EL (cell line): ENCODE measurements at places on chromosomes 6 and 20.

DNA sequence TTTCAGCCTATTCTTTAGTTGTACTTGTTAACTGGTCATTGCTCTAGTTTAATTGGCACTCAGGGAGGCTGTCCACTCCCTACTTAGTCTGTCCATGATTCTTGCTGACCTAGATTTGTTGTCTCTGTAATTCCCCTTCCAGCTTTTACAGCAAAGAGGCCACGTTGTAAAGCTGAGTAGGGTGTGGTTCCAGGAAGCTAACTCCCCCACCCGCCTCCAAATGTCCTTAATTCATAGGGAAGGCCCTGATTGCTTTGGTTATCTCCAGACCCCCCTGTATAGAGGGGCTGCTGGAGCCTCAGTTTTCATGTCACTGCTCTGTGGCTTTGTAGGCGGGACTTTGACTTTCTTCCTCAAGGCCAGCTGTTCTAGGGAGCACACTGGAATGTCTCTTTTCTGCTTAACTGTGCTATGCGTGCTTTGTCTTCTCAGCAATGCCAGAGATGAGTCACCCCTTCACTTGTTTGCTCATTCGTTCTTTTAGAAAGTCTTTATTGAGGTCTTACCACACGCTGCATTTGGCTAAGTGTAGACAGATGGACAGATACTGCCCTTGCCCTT is 175.1 kb upstream of the JAG1 start:
- DNase-seq, result peak; percentile 93

DNA sequence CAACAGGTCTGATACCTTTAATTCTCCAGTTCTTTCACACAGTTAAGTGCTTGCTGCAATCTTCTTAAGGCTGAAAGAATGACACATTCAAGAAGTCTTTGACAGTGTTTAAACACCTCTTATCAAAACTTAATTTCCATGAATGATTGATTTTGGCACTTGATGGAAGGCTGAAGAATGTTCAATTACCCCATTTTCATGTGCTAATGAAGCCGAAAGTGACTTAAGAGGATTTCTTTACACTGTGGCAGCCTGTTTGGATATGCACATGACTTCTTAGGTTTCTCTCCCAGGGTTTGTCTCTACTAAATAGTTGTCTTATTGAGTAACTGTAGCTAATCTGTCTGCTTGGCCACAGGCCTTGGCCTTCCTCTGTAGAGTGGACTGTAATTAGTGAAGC is 81.1 kb upstream of the PRDM1 start:
- DNase-seq, result no peak

DNA sequence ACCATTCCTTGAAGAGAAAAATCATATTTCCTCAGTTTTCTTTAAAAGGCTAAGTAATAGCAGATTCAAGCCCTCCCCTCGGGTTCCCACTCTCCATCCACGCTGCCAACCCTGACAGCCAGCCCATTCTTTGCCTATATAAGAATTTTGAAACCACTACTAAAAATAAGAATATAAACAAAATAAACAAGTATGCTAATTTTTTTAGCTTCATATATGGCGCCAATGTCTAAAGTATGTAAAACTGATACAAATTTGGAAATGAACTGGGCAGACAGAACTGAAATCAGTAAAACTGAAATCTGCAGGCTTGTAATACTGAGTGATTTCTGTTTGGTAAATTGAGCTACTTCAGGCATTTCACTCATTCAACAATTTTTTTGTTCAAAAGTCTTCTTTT is 19.0 kb downstream of the ELOVL2 start:
- no peak for DNase-seq

GRCh38 chr6:69795469-69796072 is 1.2 kb downstream of the LMBRD1 start:
- DNase-seq, result no peak

DNA sequence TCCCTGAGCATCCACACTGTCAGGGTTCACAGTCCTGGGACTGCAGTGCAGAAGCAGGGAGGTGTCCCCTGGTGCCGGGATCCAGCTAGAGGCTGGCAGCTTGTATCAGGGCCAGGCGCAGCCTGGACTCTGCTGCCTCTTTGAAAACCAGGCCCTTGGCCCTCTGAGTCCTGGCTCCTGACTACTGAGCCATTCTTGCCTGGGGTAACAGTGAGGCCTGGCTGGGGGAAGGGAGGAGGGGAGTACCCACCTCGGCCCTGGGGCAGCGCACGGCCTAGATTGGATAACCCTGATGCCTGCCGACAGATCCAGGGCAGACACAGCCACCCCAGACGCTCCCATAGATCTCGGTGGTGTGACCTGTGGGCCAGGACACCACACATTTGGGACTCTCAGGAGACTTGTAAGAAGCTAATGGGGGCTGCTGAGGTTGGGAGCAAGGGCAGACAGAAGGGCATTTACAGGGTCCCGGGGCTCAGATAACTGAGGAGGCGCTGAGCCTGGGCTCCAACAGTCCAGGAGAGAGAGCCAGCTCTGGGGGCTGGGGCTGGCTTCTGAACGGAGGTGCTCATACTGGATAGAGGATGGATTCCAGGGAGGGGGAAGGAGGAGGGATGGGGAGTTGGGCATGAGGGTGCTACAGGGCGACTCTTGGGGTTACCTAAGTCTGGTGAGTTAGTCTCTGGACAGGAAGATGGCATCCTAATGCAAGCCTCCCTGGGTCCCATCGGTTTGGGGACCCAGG is 30.5 kb downstream of the SPDEF start:
- no peak for DNase-seq

- no peak for DNase-seq
Observed at GRCh38 chr6:149013586-149014344, 266.9 kb downstream of the UST start.

- DNase-seq, result no peak
Observed at GRCh38 chr6:124040655-124041054, 237.0 kb downstream of the NKAIN2 start.

DNA sequence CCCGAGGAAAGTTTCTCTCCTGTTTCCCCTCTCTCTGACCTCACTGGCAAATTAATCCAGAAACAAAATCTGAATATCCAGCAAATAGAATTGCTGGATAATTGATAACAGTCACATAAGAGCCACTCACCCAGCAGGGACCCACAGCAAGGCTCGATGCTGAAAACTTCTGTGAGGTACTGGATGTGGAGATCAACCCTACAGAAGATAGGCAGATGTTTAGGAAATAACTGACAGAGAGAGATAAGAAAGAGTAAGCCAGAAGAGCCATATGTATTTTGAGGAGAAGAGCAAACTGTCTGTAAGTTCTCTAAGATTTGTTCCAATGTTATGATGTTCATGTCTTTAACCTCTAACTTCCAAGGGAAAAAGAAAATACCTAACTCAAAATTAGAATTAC is 59.7 kb downstream of the PKHD1 start:
- DNase-seq, result no peak

DNA sequence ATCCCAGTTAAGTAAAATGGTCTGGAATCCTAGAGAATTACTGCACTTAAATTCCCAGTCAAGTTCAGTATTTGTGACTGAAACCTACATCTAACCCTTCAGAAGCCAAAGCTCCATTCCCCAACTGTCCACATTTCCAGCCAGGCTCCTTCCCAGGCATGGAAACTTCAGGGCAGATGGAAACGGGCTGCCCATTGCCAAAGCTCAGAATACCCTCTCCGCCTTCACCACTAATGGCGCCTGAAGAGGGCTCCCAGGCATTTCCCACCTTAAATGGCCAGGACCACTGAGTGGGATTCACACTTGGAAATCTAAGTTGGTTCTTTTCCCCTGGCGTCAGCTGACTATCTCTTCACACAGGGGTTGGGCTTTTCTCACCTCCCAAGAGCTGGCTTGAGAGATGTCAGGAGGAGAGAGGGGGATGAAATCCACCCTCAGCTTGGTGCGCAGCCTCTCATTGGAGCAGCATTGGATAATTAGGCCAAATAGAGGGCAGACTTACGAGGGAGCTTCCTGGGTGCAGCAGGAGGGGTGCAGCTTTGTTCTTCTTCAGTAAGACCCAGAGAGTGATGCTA is 82.9 kb downstream of the ANKRD60 start:
- DNase-seq, result no peak

GRCh38 chr6:2862712-2863181 is 21.1 kb upstream of the SERPINB1 start:
- no peak for DNase-seq

GRCh38 chr6:110020888-110021287 is 42.8 kb downstream of the GPR6 start:
- no peak for DNase-seq

- DNase-seq, result no peak
Observed at GRCh38 chr6:149130508-149130907, 187.0 kb upstream of the TAB2 start.

GRCh38 chr6:108883172-108883571 is 35.0 kb downstream of the ARMC2 start:
- no peak for DNase-seq

DNA sequence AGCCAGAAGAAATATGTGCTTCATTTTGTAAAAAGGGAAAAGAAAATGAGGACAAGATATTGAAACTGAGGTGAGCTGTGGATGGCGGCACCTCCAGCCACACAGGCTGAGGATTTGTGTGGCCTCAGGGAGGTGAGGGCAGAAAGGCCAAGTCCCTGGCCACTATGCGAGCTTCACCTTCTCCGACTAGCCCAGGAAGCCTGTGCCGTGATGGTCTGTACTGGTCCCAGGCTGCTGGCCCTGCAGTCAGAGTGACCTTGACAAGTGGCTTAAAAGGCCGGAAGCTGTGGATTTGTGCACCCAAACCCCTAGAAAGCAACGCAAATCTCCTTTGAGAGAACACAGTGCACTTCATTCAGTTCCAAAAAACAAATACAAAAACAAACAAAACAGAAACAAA is 48.1 kb downstream of the WDR27 start:
- DNase-seq, result no peak

- no peak for DNase-seq
Observed at GRCh38 chr6:135096403-135097130, 41.9 kb upstream of the HBS1L start.

GRCh38 chr6:28947067-28947765 is 23.4 kb upstream of the TRIM27 start:
- no peak for DNase-seq

DNA sequence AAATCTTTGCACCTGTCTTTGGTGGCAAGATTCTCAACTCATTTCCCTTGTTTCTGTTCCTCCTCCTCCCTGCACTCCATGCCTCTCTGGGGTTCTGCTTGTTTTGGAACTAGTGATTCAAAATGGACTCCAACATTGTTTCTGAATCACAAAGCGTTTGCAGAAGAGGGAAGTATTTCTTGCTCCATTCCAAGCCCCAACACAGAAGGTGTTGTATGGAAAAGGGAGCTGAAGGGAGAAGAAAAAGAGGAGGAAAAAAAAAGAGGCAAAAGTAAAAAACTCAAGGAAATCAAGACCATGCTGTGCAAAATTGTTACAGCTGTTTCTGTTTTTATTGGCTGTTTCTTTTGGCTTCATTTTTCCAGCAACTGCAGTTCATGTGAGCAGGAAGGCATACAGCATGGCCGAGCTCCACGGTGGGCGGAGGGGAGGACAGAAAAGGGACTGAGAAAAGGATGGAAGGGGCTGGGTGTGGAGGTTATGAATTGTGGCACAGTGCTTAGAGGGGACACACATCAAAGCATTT is 66.9 kb upstream of the PRL start:
- DNase-seq, result no peak

- peak; percentile 70 for DNase-seq
Observed at GRCh38 chr6:130417951-130418350, 52.1 kb downstream of the TMEM200A start.

- DNase-seq, result no peak
Observed at GRCh38 chr20:32638848-32639247, 34.9 kb downstream of the C20orf203 start.
